CD4-positive, alpha-beta T cell treated with Interleukin-1 beta for 1 hour (primary cell): ENCODE measurements at places on chromosomes 16 and 17.

DNA sequence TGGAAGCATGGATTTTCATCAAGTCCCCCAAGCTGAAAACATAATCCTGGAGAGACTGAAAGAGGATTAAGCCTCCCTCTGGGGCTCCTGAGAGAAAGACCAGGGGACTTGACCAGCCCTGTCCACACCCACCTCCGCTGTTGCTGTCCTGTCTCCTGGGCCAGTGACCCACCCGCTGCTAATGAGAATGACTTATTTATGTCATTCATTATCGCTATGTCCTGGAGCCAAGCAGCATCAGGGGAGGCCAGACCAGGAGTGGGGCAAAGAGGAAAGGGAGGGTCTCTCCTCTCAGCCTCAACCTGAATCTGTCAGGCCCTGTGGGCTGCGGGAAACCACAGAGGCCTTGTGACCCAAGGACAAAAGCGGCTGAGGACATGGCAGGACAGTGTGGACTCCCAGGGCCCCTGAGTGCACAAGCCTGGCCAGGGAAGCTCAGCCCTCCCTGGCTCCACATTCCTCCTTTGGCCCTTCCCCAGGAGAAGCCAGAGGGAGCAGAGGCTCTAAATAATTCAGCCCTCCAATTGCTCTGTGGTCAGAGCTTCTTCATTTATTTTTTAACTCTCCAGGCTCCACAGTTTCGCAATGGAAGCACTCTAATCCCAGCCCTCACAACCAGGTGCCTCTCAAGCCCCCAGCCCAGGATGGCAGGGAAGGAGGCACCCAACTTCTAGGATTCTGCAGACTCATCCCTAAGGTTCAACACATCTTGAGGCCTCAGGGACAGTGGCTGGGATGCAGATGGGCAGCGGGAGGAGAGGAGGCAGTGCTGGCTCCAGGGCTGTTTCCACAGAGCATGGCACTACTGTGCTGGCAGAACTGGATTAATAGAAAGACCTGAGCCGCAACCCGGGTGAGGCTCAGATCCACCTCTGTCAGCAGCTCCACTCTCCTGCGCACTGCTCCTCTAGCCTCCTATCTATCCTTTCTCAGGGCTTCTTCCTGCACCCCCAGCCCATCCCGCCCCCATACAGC, 19.1 kb downstream of the CUEDC1 start:
- no peak for DNase-seq

GRCh38 chr17:78205124-78205775, 8.8 kb upstream of the BIRC5 start:
- DNase-seq: no peak

GRCh38 chr16:84919269-84919668, 92.1 kb downstream of the ZDHHC7 start:
- DNase-seq: no peak

- no peak for DNase-seq
Measured at GRCh38 chr16:58152246-58152868, 23.2 kb upstream of the CFAP20 start.

DNA sequence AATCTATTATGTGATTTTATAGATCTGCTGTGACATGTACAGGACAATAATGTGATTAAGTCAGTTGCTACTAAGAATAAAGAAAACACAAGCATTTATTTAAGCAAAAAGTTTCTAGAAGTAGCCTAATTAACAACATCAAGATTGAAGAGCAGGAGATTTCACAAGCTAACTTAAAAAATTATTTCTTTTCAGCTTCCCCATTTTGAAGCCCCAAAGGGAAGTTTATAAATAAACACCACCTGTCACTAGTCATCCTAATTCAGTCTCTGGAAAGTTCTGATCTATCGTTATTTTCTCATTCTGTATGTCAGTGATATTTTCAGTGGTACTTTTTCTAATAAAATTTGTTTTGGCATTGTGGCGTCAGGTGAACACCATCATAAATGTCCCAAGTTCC, 8.3 kb downstream of the CAPNS2 start:
- no peak for DNase-seq

DNA sequence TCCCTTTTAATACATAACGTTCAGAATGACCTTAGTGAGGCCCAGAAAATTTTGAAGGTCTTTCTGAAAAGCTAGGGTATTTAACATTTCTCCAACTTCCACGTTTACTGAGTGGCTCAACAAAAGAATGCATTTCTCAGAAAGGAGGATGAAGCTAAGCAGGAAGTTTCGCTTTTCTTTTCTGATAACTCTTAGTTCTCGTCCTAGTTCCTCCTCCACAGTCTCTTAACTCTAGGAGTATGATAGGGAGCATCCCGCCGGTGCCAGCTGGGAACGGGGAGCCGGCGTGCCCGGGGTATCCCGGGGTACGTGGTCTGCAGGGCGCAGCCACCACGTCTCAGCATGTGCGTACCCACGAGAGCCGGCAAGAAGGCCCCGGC, 363 bp downstream of the KARS1 start:
- DNase-seq: no peak

- DNase-seq: no peak
Measured at GRCh38 chr17:72386619-72387237, 265.9 kb downstream of the SOX9 start.

DNA sequence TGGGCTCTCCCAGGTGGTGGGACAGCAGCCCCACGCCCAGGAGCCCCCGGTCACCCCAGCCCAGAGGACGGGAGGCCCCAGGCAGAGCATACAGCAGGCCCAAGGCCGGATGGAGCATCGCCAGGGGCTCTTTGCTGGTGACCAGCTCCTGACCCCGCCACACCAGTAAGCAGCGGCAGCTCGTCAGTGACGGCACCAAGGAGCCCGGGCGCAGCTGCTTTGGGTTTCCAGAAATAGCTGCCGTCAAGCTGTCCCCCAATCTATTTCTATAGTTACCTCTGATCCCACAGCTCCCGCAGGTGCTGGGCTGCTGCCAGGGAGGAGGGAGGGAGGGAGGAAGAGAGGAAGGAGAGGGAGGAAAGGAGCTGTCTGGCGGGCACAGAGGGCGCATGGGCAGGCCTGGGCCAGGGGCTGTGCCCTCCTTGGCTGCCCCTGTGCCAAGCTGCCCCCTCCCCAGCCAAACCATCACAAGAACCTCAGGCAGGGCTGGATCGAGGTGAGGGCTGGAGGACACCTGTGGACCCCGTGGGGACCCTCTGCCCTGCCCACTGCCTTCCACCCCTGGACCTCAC, 10.8 kb upstream of the RASD1 start:
- no peak for DNase-seq

DNA sequence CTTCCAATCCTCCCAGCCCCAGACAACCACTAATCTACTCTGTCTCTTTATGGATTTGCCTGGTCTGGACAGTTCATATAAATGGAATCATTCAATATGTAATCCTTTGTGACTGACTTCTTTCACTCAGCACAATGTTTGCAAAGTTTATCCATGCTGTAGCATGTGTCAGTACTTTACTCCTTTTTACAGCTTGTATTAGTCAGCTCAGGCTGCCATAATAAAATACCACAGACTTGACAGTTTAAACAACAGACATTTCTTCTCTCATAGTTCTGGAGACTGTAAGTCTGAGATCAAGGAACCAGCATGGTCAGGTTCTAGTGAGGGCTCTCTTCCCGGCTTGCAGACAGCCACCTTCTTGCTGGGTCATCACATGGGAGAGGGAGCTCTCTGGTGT, 41.3 kb downstream of the GPRC5B start:
- no peak for DNase-seq

DNA sequence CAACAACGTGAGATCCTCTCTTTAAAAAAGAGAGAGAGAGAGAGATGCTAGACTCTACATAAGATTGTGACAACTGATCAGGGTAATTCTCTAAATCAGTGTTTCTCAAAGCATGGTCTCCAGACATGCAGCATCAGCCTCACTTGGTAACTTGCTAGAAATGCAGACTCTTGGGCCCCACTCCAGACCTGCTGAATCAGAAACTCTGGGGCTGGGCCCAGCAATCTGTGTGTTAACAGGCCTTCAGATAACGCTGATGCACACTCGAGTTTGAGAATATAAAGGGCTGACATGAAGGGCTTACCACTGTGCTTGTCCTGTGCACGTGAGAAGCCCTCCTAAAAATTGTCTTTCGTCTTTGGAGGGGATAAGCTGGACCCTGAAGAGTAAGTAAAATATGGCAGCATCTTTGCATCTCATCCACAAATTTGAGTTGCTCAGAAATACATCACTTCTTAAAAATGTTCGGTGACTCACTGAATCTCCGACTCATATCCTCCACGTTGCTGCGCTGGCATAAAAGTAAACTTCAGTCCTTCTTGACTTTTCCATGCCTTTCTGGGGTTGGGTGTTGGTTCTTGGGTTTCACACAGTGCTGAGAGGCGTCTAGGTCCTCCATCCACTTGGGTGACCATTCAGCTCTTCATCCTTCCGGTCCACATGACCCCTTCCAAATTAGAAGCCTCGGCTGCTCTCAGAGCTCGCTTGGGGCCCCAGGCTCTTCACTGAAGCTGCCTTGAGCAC, 26.1 kb upstream of the KDM8 start:
- no peak for DNase-seq

GRCh38 chr16:66286527-66286926, 80.0 kb upstream of the CDH5 start:
- DNase-seq: no peak

- no peak for DNase-seq
Measured at GRCh38 chr17:56801459-56802178, 32.1 kb downstream of the C17orf67 start.

- DNase-seq: no peak
Measured at GRCh38 chr16:71840052-71840451, 5.7 kb upstream of the ATXN1L start.

DNA sequence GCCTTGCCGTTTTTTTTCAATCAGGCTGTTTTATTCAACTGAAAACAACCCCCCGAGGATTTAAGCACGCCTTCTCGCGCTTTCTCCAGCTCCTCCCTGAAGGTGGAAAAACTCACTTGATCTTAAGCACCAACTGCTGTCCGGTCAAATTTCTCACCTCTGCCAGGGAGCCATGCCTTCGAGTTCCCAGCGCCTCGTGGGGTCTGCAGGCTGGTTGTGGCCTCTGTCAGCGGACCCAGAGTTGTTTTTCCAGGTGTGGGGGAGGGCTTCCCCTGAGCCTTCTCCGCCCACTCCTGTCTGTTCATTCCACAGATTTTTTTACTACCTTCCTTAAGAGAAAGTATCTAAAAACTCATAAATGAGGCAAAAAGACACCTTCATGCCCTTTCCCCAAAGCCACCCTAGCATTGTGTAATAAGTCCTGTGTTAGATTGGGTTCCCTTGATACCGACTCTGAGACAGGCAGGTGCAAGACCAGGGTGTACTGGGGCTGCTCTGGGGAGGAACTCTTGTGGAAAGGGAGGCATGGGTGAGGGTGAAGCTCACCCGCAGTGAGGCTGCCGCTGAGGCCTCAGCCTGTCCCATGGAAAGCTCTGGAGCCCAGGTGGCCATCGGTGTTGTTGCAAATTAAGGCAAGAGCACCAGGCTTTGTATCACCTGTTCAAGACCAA, 101.6 kb downstream of the AXIN2 start:
- DNase-seq: no peak

DNA sequence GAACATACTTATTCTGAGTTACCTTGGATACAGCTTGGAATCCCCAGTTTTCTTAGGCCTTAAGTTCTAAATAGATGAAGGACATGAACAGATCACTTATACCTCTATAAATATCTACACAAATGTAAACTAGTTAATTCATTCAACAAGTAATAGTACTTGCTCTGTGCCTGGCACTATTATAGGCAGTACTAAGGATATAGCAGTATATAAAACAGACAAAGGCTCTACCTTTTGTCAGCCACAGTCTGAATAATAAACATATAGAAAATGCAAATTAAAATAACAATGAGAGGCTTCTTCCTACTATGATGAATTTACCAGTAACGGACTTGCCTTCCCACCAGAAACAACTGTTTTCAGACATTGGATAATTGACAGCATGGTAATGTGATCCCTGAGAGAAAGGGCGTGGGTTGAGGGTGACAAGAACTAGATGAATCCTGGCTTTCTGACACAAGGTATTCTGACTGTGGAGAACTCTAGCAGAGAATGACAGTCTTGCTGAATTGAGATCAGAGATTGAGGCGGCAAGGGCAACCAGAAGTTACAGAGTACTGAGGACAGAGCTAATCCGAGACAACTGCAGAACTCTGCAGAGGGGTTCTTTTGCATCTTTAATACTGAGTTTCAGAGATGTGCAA, 170.5 kb downstream of the TANC2 start:
- no peak for DNase-seq

DNA sequence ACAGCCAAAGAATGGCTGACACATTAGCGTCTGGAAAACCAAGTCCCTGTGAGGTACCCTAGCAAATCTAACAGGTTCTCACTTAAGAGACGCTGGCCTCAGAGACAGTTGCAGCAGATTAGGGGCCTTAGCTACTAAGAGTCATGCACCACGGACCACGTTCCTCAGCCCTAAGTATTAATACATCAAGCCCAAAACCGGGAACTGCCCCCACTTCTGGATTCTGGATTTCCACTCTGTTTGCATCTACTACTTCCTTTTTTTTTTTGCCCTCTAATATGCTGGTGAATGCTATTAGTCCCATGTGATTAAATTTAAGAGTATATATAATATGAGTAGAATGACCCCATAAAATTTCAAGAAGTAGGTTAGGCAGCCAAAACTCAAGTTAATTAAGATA, 775 bp upstream of the TERB1 start:
- DNase-seq: no peak

- DNase-seq: no peak
Measured at GRCh38 chr16:85402910-85403692, 210.0 kb upstream of the GSE1 start.

- no peak for DNase-seq
Measured at GRCh38 chr16:52740766-52741165, 193.8 kb upstream of the TOX3 start.

GRCh38 chr17:929586-929985, 50.0 kb downstream of the NXN start:
- DNase-seq: no peak

GRCh38 chr16:11550791-11551498, 35.8 kb downstream of the LITAF start:
- no peak for DNase-seq

DNA sequence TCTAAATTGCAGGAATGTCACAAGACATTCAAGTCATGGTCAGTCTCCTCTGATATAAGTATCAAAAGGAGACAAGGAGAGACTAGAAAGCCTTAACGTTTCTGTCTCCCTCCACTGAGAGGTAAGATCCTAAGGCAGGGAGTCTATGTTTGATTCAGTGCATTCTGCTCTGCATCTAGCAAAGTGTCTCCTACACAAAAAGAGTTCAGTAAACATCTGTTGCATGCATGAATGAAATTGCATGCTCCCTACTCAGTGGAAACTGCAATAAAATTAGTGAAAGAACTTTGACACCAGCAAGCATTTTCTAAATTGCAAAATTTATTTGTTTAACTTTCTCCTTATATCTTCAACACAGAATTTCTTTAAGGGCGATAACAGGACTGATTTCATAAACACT, 111.1 kb downstream of the ADAMTS18 start:
- no peak for DNase-seq

GRCh38 chr16:4486126-4486893, 10.1 kb downstream of the HMOX2 start:
- DNase-seq: no peak

DNA sequence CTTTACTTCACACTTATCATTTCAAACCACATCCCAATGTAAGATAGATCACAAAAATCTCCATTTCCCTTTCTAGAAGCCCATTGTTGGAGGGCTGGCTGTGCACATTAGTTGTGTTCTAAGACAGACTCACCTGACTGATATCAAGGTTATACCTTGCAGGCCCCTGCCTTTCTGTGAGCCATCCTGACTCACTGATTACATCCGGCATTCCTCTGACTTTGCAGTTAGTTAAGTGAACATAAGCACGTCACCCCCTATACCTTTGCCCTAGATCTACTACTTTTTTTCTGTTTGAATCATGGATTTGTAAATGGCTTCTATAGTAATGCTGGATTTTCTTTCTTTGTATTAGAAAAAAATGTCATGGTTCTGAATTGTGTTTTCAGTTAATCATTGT, 78.3 kb downstream of the TANGO6 start:
- no peak for DNase-seq
